NCI-H1694 treated with DMSO at 0.1 percent for 48 hours (cell line): ENCODE measurements at places on chromosomes 3 and 15.

GRCh38 chr3:118977118-118977517 is 57.5 kb downstream of the IGSF11 start:
- DNase-seq, result no peak

DNA sequence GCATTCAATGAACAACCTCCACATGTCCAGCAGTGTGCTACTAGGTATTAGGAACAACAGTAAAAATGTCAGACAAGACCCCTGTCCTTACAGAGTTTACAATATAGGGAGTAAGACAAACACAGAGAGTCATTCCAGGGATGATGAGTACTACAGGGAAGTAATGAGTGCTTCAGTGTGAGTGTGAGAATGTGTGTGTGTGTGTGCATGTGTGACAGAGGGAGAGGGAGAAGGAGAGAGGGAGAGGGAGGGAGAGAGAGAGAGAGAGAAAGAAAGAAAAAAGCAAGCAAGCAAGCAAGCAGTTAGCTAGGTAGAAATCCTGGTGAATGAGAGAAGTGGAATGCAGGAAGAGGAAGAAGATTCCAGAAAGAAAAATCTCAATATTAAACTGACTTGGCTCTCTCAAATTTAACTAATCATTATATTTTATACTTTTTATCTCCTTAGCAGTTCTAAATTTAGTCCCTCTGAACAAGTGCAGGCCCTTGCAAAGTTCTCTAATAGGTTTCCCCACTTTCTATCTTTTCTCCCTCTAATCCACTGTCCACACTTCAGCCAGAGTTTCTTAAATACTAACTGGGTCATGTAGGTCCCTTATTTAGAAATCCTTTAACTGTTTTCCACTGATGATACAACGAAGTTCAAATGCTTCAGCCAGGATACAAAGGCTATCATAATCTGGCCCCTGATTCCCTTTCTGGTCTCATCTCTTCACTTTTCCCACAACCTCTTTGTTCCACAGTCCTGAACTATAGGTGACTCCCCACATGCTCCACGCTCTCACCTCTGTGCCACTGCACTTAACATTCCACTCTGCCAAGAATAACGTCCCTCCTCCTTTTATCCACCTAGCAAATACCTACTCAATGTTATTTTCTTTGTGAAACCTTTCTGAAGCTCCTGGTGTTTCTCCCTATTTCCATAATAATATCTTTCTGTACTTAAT is 10.3 kb downstream of the DCBLD2 start:
- no peak for DNase-seq

DNA sequence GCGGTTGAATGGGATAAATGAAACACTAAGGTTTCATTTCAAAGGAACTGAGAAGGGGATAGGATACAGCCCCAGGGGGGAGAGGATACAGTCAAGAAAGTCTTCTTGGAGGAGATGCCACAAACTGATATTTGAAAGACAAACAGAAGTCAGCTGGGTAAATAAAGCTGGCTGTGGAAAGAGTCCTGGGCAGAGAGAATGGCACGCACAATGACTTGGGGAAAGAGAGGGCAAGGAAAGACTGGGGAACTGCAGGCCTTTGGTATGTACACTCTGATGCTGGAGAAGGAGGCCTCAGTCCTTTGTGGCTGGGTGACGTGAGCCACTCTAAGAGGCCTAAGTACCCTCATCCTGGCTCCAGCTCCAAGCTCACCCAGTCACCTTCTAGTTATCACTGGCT is 45.2 kb upstream of the LMCD1 start:
- no peak for DNase-seq

DNA sequence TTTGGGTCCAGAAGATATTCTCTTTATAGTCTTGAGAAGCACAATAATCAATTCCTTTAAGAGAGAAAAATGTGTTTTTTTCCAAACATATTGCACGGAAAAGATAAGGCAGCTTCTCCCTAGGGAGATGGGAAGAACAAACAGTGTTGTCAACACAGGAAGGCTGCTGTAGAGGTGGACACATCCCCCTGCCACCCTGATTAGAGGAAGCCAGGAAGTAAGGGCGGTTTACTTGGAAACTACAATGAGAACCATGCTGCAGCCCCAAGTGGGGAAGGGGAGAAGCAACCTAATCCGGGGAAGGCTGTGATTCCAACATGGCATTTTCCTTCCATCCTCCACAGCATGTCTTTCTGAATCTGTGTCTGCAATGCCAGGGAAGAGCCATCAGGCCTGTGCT is 256.9 kb upstream of the TGFBR2 start:
- DNase-seq, result no peak

GRCh38 chr3:171133337-171133736 is 106.8 kb upstream of the SLC2A2 start:
- DNase-seq, result no peak

GRCh38 chr3:30628901-30629590 is 22.6 kb downstream of the TGFBR2 start:
- no peak for DNase-seq
